Pancreas (tissue), 10 donors: ENCODE measurements at places on chromosomes 3 and 15.

GRCh38 chr15:96700555-96700954 lies 370.1 kb downstream of the NR2F2 start:
- DNase-seq: no peak

DNA sequence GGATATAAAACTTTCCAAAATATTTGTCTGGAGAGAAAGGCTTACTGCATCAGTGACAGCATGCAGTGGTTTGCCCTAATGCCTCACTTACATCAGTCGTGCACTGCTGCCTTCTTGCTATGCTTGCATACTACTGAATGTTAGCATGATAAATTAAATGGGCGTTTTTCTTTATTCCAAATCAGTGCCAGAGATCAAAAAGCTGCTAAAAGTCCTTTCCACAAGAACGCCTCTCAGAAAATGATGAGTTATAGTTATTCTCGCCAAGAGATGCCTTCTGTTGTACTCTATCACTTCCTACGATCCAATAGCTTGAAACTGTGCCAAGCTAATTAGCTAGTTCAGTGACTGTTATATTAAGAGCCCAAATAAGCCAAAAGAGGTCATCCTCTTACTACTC lies 345.8 kb upstream of the ROBO2 start:
- no peak for DNase-seq

DNA sequence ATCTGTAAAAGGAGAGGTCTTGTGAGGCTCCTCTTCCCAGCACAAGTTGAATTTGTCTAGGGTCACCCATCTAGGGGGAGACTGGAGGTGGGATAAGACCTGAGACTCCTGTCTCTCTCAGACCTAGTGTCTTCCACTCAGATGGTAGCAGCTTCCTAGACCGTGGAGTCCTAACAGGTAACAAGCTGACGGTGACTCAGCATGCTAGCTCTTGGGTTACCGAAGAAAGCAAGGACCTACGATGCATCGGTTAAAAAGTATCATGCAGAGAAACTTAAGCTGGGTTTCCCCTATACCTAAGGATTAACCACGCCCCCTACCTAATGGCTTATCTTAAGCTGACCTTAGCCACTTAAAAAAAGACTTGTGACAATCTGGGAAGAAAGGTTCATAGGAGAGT lies 7.6 kb downstream of the LRRN1 start:
- no peak for DNase-seq

DNA sequence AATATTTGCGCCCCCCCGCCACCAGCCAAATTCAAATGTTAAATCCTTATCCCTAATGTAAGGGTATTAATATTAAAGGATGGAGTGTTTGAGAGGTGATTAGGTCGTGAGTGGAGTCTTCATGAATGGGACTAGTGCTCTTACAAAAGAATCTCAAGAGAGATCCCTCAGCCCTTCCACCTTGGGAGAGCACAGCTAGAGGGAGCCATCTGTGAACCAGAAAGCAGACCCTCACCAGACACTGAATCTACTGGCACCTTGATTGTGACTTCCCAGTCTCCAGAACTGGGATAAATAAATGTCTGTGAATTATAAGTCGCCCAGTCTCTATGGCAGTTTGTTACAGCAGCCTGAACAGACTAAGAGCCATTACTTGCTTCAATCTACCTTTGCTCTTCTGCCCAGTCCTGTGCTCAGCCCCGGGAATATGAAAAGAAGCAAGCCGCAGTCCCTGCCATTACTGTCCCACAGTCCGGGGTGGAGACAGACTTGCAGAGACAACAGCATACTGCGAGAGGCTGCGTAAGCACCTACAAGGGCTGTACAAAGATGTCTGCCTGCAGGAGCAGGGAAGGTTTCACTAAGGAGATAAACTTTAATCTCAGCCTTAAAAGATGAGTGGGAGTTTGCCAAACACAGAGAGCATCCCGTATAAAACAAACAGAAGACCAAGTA lies 110.7 kb upstream of the TMCO5A start:
- DNase-seq: no peak

GRCh38 chr3:64417816-64418215 lies 192.6 kb upstream of the PRICKLE2 start:
- no peak for DNase-seq

DNA sequence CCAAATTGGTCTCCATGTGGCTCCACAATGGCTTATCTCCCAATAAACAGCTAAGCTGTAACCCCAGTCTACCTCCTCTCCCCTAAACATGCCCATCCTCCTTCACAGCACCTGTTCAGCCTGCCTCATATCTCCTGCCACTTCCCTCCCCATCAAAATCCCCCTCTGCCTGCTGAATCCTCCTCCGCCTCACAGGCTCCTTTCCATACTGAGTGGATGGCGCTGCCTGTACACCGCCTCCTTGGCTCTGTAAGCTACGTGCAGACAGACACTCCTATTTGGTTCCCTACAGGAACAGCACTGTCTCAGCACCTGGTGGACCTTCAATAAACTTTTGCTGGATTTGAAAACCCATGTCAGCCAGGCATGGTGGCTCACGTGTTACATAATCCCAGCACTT lies 53.7 kb downstream of the ADCY5 start:
- no peak for DNase-seq
